ENCODE measurements at places on chromosomes 2 and 18.

DNA sequence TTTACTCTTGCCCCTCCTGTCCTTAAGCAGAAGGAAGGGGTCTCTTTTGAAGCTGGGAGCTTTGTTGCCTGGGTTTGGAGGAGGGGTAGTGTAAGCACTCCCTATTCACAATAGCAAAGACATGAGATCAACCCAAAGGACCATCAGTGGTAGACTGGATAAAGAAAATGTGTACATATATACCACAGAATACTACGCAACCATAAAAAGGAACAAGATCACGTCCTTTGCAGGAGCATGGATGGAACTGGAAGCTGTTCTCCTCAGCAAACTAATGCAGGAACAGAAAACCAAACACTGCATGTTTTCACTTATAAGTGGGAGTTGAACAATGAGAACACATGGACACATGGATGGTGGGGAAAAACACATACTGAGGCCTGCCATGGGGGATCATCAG is 281.1 kb upstream of the REV1 start:
- no peaks in the 10 kb centered on the region for H3K27me3 ChIP-seq
- DNase-seq: no peak
- no peak overlapping the region for H3K4me3 ChIP-seq
- no peak overlapping the region for H3K27ac ChIP-seq
- H3K36me3 ChIP-seq: no peaks in the 10 kb centered on the region
- no peaks in the 10 kb centered on the region for H3K4me1 ChIP-seq

GRCh38 chr2:136384531-136385303 is 266.8 kb upstream of the CXCR4 start:
- peaks cover 45% of the 10 kb centered on the region for H3K4me1 ChIP-seq
- peak overlapping the region; percentile 91 for H3K27ac ChIP-seq
- H3K36me3 ChIP-seq: no peaks in the 10 kb centered on the region
- DNase-seq: peak; percentile 64
- H3K4me3 ChIP-seq: peak overlapping the region; percentile 11

DNA sequence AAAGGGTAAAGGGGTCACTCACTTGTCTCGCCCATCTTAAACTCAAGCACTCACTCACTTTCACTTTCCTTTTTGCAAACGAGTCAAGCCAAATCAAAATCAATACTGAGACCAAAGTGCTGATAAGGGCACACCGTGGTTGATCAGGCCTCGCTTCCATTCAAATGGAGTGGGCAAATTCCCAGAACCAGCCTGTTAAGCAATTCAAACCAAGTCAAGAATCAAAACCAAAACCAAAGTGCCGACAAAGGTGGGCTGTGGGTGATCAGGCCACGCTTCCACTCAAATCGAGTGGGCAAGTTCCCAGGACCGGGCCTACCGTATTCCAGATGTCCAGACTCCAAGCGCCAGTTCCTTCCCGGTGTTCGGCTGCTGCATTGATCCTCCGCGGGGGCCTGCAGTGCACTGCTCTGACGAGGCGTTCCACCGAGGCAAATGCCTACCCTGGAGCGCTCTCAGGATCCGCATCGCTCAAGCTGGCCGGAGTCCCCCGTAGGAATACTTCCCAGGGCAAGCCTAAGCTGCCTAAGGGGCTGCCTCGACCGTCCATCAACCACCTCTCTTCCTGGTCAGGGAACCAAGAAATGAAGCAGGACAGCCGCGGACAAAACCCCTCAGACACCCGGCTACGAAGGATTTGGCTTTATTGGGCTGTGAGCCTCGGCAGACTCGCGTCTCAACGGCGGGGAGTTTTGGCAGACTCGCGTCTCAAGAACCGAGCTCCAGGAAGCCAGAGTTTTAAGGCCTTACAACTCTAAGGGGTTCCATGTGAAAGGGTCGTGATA is 89.9 kb upstream of the SLC1A4 start:
- H3K4me3 ChIP-seq: no peak overlapping the region
- H3K36me3 ChIP-seq: peaks cover 2% of the 10 kb centered on the region
- DNase-seq: no peak
- H3K4me1 ChIP-seq: peaks cover 8% of the 10 kb centered on the region

GRCh38 chr18:67864677-67865340 is 348.3 kb upstream of the DSEL start:
- no peaks in the 10 kb centered on the region for H3K4me1 ChIP-seq
- no peak overlapping the region for H3K4me3 ChIP-seq
- H3K36me3 ChIP-seq: no peaks in the 10 kb centered on the region
- H3K27ac ChIP-seq: no peak overlapping the region
- H3K27me3 ChIP-seq: no peaks in the 10 kb centered on the region
- no peak for DNase-seq

- H3K4me3 ChIP-seq: no peak overlapping the region
- no peaks in the 10 kb centered on the region for H3K4me1 ChIP-seq
- no peak for DNase-seq
These were observed 21.5 kb downstream of the FAM161A start for GRCh38 chr2:61832183-61832841.

DNA sequence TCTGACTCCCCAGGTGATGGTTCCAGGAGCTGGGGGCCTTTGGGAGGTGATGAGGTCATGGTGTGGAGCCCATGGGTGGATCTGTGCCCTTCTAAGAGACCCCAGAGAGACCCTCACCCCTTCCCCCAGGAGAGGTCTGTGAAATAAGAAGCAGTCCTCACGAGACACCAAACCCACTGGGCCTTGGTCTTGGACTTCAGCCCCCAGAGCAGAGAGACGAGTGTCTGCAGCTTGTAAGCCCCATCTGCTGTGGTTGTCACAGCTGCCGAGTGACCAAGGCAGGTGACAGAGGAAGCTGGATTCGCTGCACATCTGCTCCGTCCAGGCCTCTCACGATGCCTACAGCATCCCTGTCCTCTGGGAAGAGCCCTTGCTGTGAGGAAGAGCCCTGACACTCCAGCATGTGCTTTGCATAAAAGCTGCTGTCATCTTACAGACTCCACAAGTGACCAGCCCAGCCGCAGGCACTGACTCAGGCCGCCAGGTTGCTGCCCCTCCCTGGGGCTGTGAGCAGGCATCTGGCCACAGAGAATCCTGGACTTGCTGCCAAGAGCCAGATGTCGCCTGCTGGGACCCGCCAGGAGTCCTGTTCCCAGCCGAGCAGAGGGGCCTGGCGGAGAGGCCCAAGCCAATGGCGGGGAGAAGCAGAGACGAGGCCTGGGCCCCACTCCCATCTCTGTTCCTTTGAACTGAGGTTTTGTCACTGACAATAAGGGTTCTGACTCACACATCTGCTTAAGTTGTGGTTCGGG is 150.8 kb downstream of the PXDN start:
- H3K4me1 ChIP-seq: peaks cover 1% of the 10 kb centered on the region
- H3K27ac ChIP-seq: no peak overlapping the region
- peaks cover 2% of the 10 kb centered on the region for H3K36me3 ChIP-seq
- DNase-seq: no peak

DNA sequence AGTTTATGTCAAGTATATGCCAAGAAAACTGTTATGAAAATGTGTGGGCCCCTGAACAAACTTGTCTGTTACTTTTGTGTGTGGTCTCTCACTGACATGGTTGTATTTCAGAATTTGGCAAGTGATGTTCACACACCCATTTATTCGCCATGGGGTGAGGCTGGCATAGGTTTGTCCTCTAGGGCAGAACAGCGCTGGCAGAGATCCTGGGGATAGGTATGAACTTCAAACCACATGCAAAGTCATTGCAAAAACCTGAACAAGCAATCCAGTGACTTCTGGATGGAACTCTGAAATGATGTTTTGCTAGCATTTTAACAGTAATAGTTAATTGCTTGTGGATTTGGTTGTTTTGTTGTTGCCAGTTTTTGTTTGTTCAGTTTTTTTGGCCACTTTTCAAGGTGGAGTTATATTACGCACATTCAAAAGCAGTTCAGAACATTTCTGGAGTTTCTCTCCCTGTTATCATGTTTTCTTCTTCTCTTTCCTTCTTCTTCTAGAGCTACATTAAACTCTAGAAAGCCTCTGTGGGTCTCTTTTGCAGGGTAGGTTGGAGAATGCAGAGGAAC is 78.5 kb downstream of the MDH1 start:
- H3K27ac ChIP-seq: no peak overlapping the region
- peaks cover 28% of the 10 kb centered on the region for H3K27me3 ChIP-seq
- H3K4me1 ChIP-seq: no peaks in the 10 kb centered on the region
- H3K36me3 ChIP-seq: no peaks in the 10 kb centered on the region

DNA sequence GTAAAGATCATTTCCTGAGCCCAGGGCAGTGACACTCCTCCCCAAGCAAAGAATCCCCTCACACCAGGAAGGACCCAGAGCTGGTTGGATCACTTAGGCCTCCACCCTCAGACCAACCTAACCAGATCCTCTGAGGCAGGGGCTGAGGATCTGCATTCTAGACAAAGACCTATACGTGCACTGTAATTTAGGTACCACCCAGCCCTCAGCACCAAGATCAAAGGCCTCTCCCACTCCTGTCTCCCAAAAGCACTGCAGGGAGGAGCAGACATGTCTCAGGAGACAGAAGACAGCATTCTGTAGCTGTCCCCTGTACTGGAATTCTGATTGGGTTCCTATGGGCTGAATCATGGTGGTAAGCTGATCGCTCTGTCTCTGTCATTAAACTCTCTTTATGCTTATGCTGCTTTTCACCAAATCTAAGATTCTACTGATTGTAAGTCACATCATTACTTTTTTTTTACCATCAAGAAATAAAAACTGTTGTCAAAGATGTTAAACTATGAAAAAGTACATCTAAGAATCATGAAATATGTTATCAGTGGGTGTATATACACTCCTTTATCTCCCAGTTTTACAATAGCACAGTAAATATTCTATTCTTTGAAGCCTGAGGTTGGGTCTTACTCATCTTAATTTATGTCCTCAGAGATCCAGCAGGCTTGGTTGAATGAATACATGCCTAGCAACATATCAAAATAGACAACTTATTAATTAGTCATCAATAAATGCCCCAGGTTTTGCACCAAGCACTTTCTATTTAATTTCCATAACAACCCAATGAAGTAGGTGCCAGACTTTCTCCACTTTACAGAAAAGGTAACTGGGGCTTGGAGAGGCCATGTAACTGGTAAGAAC is 28.3 kb downstream of the MCFD2 start:
- H3K36me3 ChIP-seq: no peaks in the 10 kb centered on the region
- no peak overlapping the region for H3K4me3 ChIP-seq
- no peaks in the 10 kb centered on the region for H3K4me1 ChIP-seq
- no peak overlapping the region for H3K27ac ChIP-seq

DNA sequence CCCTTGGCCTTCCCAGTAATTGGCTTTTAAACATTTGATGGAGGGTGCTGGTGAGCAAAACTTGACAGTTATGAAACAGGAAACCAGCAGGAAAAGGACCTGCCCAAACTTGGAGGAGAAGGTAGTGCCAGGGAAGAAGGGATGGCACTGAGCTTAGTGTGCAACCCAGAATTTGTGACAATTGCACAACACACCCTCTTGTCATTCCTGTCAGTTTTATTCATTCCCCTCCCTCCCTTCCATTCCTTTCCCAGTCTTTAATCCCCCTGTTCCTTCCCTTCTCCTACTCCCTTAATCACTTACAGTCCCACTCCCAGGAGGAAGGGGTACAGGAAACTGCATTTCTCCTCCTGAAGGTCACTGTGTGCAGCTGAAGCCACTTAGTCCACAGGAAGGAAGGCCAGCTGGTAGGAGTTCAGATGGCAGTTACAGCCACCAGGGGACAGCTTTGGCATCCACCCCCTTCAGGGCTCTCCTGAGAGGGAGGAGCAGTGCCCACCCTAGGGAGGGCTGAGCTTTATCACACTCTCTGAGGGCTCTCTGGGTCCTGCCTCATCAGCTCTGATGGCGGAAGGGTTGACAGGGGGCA is 24.0 kb upstream of the SIGLEC15 start:
- no peak overlapping the region for H3K4me3 ChIP-seq
- peaks cover 3% of the 10 kb centered on the region for H3K36me3 ChIP-seq
- H3K4me1 ChIP-seq: peaks cover 3% of the 10 kb centered on the region
- H3K27me3 ChIP-seq: peaks cover 2% of the 10 kb centered on the region
- H3K27ac ChIP-seq: no peak overlapping the region
- no peak for DNase-seq

GRCh38 chr2:205898744-205899143 is 187.2 kb downstream of the INO80D start:
- peaks cover 14% of the 10 kb centered on the region for H3K27me3 ChIP-seq
- H3K27ac ChIP-seq: no peak overlapping the region
- H3K4me3 ChIP-seq: no peak overlapping the region
- no peak for DNase-seq
- H3K4me1 ChIP-seq: no peaks in the 10 kb centered on the region
- no peaks in the 10 kb centered on the region for H3K36me3 ChIP-seq

DNA sequence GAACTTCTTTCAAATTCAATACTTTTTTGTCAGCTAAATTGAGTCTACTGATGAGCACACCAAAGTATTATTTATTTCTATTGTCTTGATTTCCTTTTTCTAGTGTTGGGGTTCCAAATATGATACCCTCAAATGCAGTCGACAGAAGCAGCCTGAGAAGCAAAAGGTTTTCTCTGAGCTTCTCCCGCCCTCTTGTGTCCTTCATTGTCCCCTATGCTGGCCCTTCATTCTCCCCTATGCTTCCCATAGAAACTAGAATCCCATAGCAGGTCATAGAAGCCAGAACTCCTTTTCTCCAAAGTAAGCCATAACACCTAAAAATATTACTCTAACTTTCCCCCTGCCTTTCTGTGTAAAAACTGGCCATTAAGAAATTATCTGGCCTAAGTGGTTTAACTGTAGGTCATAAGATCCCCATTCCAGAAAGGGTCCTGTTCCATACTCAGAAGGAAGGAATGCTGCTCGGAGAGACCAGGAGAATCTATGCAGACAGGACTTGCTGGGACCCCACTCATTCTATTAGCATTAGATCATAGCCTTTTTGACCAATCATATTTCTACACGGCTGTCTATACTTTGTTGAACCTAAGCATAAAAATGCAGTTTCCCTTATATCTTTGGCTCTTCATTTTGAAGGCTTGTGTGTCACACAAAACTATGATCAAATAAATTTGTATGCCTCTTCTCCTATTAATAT is 764.6 kb upstream of the PKDCC start:
- no peaks in the 10 kb centered on the region for H3K4me1 ChIP-seq
- no peaks in the 10 kb centered on the region for H3K27me3 ChIP-seq
- no peak for DNase-seq
- H3K4me3 ChIP-seq: no peak overlapping the region
- no peaks in the 10 kb centered on the region for H3K36me3 ChIP-seq
- no peak overlapping the region for H3K27ac ChIP-seq

- no peak overlapping the region for H3K27ac ChIP-seq
- peaks cover 8% of the 10 kb centered on the region for H3K27me3 ChIP-seq
- H3K36me3 ChIP-seq: no peaks in the 10 kb centered on the region
- H3K4me1 ChIP-seq: peaks cover 9% of the 10 kb centered on the region
These were observed 146.4 kb downstream of the FTCDNL1 start for GRCh38 chr2:199704358-199705238.

GRCh38 chr2:74429487-74430451 is 8.2 kb downstream of the WDR54 start:
- no peak overlapping the region for H3K4me3 ChIP-seq
- H3K27me3 ChIP-seq: no peaks in the 10 kb centered on the region

DNA sequence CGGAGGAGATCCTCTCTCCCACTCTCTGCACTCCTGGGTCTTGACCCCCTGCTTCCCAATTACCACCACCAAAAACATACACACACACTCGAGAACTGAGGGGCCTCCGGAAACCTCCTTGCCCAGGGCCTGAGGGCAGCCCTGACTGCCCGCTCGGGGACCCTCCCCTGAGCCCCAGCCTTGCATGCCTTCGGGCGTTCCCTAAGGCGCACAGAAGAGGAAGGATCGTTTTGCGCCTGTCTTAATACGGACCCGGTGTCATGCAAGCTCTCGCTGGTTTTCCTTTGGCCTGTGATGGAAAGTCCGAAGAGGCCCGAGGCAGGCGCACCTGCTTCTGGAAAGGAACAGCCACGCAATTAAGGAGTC is 19.8 kb downstream of the POU3F3 start:
- H3K36me3 ChIP-seq: no peaks in the 10 kb centered on the region
- H3K4me3 ChIP-seq: no peak overlapping the region
- H3K4me1 ChIP-seq: peaks cover 11% of the 10 kb centered on the region
- peaks cover 55% of the 10 kb centered on the region for H3K27me3 ChIP-seq
- no peak for DNase-seq

GRCh38 chr2:14944562-14945346 is 312.2 kb downstream of the LRATD1 start:
- peaks cover 7% of the 10 kb centered on the region for H3K27me3 ChIP-seq
- no peaks in the 10 kb centered on the region for H3K36me3 ChIP-seq
- no peak for DNase-seq
- no peak overlapping the region for H3K4me3 ChIP-seq
- no peak overlapping the region for H3K27ac ChIP-seq

Data from activated CD4-positive, alpha-beta memory T cell treated with anti-CD3 and anti-CD28 coated beads, Interleukin-2, amount 10 ng/mL, durations not matched to agents 7 days and 5 days (primary cell).